ENCODE measurements at places on chromosomes 6 and 20.

DNA sequence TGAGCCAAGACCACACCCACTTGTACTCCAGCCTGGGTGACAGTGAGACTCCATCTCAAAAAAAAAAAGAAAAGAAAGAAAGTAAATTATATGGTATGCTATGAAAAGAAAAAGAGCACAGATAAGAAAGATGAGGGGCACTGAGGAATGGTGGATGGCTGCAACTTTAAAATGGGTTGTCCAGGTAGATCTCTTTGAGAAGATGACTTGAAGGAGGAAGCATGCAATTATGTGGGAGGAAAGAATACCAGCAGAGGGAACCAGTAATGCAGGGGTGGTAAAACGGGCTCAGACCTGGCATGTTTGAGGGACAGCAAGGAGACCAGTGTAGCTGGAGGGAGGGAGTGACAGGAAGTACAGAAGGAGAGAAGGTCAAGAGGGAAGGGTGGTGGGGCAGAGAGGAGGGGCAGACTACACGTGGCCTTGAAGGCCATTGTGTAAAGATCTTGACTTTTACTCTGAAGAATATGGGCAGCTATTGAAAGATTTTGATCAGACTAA, 22.3 kb downstream of the LINC00237 start:
- DNase-seq = no peak

DNA sequence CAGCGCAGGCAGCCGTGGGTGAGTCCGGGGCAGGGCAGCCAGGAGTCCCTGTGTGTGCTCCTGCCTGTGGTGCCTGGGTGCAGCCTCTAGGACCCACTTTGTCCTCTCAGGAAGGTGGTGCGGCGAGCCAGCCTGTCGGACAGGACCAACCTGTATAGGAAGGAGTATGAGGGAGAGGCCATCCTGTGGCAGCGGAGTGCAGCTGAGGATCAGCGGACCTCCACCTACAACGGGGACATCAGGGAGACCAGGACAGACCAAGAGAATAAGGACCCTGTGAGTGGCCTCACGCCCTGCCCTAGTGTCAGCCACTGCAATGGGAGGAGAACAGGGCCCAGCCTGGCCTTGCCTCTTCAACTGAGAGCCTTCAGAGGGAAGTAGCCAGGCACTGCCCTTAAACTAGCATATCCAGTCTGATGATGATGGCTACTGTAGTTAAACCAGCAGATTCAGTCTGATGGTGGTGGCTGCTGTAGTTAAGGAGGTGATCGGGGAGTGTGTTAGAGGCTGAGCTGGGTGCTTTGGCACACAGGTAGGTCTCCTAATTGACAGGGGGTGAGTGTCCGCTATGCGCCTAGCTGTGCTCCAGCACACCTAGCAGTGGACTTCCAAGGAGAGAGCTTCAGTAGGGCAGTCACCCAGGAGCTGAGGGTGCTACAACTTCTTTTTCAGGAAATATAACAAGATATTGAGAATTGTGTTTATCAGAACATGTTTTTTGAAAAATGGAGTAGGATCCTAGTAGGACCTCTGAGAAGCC, 18.1 kb upstream of the FAM83D start:
- DNase-seq = no peak

DNA sequence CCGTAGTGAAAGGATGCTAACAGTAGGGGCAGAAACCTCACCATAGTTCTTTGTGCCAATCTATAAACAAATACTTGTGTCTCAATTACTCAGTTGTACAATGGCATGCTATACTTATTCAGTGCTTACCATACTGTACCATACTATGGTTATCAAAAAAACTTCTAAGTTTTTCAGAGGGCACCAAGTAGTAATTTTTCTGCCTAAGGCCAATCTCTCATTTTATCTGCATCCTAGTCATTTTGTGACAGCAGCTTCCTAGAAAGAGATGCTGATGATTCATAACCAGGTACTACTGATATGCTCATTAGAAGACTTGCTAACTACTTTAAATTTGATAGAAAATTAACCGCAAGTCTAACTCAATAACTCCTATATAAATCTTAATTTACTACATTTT, 42.9 kb downstream of the TMEM244 start:
- DNase-seq = no peak

DNA sequence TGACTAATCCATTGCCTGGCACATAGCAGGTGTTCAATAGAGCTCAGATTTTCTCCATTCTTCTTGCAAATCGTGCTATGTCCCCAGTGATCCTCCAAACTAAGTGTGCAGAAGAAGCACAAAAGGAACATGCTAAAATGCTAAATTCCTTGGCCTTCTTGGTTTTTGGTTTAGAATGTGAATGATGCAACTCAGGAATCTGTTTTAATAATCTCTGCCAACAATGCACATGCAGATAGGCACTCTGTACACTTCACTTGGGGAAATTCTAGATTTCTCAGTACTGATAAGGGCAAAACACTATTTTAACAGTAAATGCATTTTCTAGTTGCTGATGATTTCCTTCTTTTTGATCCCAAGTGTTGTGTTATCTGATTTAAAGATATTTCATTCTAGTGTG, 35.2 kb downstream of the SLC22A1 start:
- no peak for DNase-seq

- no peak for DNase-seq
These were observed 450.1 kb downstream of the GJA1 start for GRCh38 chr6:121885399-121886152.

GRCh38 chr20:56924292-56925081, 295.4 kb downstream of the TFAP2C start:
- DNase-seq = peak; percentile 41

DNA sequence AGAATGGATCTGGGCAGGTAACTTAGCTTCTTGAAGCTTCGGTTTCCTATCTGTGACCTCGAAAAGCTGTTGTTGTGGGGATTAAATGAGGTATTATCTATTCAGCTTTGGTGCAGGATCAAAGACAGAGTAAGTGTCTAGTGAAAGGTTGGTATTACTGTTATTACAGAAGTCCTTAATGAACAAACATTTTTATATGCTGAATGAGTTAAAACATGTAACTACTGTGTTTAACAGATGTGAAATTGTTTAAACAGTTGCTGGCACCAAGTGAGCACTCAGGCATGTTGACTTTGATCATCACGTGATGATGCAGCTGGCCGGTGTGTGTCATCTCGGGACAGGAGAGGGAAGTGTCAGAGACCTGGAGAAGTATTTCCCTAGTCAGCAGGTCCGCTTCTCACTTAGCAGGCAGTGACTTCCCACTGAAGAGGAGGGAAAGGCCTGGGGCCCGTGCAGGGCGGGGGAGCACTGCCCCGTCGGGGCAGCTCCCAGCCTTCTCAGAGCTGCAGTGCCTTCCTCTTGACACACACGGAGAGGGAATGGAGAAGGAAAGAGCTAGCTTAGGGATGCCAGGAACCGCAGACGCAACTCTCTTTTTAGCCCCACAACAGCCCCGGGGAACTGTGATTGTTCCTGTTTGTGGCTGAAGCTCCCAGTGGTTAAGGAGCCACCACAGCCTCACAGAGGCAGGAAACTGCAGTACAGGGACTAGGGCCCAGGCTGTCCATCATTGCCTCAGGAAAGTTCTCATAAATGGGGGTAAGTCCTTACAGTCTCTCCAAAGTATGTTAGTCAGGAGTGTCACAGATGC, 18.0 kb downstream of the TUBB2A start:
- no peak for DNase-seq

DNA sequence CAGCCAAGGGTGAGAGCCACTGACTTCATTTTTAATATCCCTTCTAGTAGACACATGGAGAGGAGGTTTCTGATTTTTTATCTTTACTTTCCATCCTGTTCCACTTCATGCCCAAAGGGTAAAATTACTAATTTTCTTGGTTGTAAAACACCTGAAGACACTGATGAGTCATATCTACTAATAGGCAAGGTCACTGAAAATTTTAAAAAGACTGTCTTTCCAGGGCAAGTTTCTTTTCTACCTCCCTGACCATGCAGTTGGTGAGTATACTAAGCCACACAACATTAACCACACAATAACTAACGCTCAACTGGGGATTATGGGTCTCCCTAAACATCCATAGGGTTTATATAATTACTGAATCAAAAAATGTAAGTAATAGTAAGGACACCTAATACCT, 109.6 kb downstream of the KIF6 start:
- no peak for DNase-seq

DNA sequence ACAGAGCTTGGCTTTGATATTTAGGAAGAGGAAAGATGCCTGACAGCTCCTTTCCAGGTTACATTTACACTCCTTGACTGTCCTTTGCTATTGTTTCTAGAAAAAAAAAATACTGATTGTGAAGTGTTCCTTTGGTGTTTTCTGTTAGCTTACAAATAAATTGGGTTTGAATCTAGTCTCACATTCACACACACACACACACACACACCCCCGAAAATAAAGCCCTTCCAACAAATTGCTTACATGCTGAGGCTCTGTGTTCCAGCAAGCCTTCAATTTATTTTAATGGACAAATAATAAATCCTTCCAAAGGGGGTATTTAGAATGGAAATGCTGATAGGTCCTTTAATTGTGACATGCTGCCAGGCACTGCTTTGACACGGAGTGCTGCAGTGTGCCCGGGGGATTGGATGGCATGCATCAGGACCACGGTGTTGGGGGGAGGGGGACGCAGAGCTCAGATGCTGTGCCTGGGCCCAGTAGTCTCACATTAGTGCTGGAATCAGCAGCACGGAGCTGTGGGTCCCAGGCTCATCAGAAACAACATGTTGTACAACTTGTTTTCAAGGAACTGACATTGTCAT, 199.9 kb downstream of the CD83 start:
- DNase-seq = no peak

DNA sequence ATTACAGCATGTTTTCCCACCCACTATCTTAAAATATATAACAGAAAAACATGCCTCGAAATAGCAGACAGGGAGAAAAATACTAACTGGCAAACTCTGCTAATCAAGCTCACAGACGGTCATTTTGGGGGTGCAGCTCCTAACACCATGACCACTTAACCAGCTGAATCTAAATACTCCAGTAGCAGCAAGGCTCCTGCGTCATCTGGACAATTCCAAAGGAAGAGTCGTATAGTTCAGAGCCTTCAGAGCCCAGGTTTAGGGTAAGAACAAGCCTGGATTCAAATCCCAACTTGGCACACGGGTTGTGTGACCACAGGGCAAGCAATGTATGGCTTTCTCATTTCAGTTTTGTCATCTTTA, 81.3 kb upstream of the COL21A1 start:
- DNase-seq = no peak

- no peak for DNase-seq
These were observed 315.1 kb upstream of the PRND start for GRCh38 chr20:4406627-4407026.

DNA sequence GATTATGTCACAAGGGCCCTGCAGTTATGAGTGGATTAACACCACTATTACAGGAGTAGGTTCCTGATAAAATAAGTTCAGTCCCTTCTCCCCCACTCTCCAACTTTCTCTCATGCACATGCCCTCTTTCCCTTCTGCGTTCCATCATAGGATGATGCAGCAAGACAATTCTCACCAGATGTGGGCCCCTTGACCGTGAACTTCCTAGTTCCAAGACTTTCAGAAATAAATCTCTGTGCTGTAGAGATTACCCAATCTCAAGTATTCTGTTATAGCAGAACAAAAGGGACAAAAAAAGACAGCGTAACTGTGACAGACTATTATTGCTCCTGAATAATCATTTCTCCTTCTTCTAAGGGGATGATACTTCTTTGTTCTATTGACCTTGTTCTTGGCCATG, 33.8 kb upstream of the TMEM244 start:
- DNase-seq = no peak

- no peak for DNase-seq
These were observed 60.7 kb downstream of the BMP7 start for GRCh38 chr20:57205606-57206219.

DNA sequence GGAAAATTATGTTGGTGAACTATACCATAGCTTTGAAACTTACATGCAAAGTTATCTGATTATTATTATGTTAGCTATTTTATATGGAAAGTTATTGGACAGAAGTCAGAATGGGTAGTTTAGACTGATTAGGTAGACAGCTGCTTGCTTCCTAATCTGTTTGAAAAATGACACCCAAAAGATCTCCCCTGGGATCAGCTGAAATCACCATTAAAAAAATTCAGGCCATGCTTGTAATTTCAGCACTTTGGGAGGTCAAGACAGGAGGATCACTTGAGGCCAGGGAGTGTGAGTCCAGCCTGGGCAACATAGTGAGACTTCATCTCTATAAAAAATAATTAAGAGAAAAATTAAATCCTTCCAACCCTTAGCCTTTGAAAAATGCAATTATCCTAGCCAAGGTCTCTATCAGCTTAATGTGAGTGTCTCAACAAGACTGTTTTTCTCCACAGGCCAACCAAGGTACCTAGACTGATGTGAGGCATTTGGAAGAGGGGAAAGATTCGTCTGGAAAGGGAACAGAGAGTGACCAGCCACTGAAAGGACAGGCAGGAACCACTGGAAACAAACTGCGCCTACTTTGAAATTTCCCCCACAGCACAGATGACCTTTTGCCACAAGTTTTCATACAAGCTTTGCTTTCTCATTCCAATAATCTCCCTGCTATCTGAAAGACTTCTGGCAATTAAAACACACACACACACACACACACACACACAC, 232.3 kb downstream of the GMPR start:
- DNase-seq = peak; percentile 61

DNA sequence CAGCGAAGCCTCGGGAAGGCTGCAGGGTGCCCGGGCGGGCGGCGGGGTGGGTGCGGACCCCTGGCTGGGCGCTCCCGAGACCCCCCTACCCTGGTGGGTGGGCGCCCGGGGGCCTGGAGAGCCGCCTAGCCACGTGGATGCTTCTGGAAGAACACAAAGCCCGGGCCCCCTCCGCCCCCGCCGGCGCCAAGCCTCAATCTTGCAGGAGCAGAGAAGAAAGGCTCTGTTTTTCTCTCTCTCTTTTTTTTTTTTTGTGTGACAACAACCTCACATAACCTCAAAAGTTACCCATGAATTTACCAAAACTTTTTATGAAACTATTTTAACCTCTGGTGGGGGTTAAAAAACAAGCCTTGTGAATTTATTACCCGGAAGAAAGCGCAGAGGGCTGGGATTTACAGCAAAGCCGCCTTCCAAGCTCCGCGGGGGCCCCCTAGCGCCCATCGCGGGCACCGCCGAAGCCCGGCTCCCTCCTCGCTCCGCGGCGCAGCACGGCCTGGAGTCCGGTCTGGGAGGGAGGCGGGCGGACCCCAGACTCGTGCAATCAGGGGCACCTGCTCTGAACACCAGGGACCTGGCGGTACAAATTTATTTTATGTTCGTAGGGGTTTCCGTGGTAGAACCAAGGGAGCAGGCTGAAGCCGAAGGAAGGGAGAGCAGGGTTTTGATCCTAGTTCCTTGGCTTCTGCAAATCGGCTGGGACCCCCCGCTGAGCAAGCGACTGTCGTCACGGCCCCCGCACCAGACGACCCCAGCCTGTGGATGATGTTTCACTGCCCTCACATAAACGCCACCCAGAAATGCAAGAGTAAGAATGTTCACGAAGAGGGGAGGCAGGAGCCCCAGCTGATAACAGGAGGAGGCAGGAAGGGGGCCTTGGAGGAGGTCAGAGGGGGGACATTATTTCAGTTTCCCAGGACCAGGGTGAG, 58.9 kb downstream of the ZNF831 start:
- peak; percentile 71 for DNase-seq

DNA sequence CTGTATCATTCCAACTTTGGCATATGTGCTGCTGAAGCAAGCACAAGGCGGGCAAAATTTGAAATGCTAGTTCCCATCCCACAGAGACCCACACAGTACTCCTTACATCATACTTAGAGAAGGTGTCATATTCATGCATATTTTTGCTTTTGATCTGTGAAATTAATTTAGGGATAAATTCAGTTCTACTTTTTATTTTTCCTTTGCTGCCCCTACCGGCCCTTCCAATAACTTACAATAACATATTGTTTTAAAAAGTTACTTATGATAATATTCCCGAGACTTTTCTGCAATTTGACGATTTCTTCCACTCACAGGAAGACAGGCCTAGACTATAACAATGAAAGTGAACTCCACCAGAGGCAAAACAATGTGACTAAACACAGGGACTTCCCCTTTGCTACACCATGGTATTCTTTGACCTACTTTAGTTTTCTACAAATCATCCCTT, 35.0 kb downstream of the SESN1 start:
- no peak for DNase-seq
